ENCODE measurements at places on chromosomes 7 and 10.
A peak's percentile ranks its signal among the peaks of the same experiment; 100 is the strongest.

DNA sequence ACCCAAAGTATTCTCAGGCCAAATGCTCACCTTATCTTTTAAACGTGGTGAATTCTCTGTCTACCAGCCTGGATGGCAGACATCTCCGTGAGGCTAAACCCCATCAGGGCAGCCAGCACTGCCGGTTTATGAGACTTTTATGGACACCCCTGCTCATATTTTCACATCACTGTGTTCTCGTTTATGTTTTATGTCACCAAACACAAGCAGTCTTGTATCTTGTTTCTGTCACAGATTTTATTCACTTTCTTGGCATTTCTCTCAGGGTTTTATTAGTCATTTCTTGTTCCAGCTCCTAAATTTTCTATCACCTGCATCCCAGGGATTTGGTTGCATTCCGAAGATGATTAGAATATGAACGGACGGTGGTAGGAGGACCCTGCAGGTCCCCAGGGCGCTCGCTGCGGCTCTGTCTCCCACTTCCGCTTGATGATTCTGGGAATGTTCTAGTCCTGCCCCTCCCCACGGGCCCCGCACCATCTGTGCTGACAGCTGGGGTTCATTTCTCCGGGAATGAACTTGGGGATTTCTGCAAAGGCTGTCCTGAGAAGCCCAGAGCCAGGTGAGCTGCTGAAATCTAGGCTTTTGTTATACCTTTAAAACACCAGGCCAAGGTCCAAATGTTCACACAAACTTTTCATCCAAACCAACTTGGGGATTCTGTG, 217.6 kb downstream of the GFRA1 start:
- no peak for DNase-seq

GRCh38 chr7:81604808-81605174, 165.1 kb downstream of the HGF start:
- no peak for DNase-seq

DNA sequence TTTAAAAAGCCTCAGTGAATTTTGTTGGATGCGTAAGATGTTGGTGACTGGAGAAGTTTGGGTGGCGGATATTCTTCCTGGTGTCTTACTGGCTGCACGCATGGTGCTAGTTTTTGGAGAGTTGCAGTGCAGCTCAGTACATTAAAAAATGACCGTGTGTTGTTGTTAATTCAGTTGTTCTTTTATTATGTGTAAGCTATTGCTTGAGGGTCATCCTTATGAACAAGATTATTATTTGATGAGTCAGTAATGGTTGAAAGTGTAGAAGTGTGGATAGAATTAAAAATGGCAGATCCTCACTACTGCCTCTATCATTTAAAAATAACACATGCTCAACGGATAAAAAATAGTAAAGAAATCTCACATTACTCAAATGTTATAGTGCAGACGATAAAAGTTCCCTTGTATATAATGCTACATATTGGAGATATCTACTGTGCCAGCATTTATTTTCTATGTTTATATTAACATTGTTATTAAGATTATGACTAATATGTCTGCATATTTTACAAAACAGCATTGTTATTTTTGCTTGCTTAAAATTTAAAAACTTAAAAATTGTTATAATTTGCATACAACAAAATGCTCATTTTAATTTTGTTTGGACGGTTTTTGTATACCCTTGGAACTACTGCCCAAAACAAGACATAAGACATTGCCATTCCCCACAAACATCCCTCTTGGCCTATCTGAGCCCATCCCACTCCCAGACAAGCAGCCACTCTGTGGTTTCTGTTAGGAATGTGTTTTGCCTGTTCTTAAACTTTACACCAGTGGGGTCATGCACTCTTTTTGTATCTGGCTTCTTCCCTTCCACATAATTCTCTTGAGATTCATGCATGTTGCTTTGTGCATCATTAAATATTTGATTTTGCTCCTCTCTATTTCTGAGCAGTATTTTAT, 142.0 kb downstream of the DOCK1 start:
- DNase-seq: no peak

DNA sequence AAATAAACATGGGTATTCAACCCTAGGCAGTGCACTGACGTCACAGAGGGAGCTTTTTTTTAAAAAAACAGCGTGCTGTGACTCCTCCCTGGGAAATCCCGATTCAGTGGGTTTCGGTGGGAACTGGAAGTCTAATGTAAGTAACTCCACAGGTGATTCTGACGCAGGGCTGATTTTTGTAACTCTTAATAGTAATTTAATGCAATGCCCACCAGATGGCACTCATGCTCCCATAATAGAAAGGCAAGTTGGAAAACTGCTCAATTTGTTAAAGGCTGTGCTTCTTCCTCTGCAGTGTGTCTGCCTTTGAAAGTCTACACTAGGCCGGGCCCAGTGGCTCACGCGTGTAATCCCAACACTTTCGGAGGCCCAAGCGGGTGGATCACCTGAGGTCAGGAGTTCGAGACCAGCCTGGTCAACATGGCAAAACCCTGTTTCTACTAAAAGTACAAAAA, 10.9 kb upstream of the RSU1 start:
- DNase-seq: peak; percentile 45

GRCh38 chr10:5975641-5976473, 1.5 kb downstream of the IL15RA start:
- DNase-seq: no peak

GRCh38 chr7:87874066-87874465, 2.1 kb downstream of the SLC25A40 start:
- no peak for DNase-seq

GRCh38 chr10:70346155-70346554, 36.3 kb downstream of the LRRC20 start:
- no peak for DNase-seq

- no peak for DNase-seq
Measured at GRCh38 chr10:121405549-121405948, 192.7 kb downstream of the FGFR2 start.

DNA sequence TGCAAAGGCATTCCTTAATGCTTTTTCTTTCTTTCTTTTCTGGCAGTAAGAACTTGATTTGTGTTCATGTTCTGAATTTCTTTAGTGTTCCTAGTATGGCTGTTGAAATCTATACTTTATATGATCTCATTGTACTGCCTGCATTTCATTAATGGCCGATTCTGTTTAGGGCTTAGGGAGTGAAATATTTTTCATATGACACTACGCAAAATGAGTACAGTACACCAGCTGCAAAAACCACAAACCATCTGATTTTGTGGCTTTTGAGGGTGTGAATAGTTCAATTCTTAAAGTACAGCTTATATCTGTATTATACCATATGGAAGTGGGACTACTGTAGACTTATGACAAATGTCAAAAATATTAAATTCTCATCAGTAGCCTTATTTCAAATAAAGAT, 69.1 kb upstream of the FOXP2 start:
- DNase-seq: no peak

DNA sequence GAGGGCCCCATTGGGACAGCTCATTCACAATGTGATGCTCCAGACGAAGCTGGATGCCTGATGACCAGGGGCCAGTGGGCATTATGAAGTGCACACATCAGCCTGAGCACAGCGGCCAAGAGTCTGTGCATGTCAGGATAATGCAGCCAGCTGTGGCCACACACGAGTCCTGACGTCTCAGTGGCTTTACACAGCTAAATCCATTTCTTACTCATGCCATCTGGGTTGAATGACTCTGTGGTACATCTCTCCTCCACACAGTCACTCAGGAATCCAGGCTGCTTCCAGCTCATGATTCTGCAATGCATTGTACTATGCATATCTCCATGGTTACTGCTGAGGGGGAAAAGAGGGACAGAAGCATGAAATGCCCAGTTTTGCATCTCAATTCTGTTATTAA, 123.6 kb downstream of the PRLHR start:
- DNase-seq: no peak

- DNase-seq: no peak
Measured at GRCh38 chr10:98433881-98434732, 12.6 kb downstream of the HPS1 start.

GRCh38 chr10:61890430-61890829, 11.1 kb upstream of the ARID5B start:
- DNase-seq: no peak

DNA sequence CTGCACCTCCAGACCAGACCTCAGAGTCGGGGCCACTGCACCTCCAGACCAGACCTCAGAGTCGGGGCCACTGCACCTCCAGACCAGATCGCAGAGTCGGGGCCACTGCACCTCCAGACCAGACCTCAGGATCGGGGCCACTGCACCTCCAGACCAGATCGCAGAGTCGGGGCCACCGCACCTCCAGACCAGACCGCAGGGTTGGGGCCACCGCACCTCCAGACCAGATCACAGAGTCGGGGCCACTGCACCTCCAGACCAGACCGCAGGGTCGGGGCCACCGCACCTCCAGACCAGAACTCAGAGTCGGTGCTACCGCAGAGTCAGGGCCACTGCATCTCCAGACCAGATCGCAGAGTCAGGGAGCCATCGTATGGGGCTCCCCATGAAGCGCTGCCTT, 105.9 kb downstream of the ACTR3B start:
- DNase-seq: no peak

GRCh38 chr7:150385302-150385723, 6.2 kb downstream of the ZNF775 start:
- DNase-seq: no peak

GRCh38 chr10:110225441-110225755, 18.0 kb downstream of the MXI1 start:
- DNase-seq: no peak

DNA sequence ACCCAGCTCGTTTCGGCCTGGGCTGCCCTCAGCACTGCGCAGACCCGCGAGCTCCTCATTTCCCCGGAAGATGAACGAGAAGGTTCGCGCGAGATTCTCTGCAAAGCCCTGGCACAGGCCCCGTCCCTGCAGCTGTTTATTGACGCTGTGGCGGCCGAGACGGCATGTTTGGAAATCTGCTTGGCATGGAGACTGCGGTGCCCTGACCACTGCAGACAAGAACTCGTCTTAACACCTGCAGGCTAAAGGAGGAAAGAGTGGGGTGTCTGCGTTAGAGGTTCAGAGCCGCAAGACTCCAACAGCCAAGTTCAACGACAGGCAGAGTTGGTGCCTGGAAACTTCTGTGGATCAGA, 125.6 kb downstream of the DNAJB6 start:
- DNase-seq: no peak

GRCh38 chr10:86979977-86980448, 11.7 kb downstream of the ADIRF start:
- no peak for DNase-seq

- no peak for DNase-seq
Measured at GRCh38 chr7:134084488-134085144, 42.5 kb upstream of the LRGUK start.

- peak; percentile 91 for DNase-seq
Measured at GRCh38 chr10:70132098-70133029, at the start of gene AIFM2. Gene AIFM2, minus strand, starts transcription at chr10:70132825. Its CDS starts 8,741 bp downstream, at chr10:70124084.

GRCh38 chr7:10082896-10083295, 890.8 kb upstream of the PHF14 start:
- no peak for DNase-seq

DNA sequence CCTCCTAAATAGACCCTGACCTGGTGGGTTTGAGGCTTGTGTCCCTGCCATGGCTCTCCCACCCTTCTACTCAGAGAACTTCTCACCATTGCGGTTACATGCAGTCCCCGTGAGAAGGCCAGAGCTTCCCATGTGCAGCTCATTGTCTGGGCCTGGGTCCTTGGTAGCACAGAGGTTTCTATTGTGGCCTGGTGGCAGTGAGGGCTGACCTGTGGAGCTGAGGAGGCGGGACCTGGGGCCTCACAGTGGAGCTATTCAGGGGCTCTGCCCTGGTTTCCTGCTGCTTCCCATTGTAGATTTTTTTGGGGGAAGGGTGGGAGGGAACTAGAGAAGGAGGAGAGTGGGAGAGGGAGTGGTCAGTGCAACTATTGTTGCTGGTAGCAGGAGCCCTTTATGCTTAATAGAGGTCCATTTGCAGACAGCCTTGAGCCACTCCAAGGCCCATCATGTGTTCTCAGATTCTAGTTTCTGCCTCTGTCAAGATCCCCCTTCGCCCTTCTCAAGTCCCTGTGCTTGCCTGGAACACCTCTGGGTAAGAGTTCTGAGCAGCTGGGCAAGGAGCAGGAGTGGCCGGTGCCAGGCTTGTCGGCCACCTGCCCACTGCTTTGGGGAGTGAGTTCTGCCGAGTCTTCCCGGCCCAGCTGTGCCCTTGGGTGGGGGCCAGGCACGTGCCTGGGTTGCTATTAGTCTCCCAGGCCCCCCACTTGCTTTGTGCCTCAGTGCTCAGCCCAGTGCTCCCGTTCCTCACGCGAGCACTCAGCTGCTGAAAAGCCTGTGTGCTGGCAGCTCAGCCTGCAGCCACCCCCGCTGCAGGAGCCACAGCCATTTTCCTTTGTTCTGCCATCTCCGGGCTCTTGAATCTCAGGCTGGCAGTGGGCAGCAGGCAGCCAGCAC, 10.7 kb downstream of the TSPAN14 start:
- DNase-seq: peak; percentile 77

GRCh38 chr10:55163388-55163979, 362.5 kb upstream of the PCDH15 start:
- no peak for DNase-seq

DNA sequence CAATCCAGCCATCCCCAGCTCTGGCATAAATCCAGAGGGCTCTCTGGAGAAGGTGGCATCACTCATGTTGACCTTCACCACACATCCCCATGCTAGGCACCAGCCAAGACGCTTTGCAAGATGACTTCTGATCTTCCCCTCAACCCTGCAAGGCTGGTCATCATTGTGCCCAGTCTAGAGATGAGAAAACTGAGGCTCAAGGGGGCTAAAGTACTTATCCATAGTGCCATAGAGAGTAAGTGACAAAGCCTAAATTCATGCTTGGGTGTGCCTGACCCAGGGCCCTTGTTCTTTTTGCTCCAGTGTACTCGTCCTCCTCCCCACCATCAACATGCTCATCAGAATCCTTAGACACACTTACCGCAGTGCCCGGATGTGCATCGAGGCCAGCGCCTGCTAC, 1.7 kb upstream of the C10orf105 start:
- no peak for DNase-seq

DNA sequence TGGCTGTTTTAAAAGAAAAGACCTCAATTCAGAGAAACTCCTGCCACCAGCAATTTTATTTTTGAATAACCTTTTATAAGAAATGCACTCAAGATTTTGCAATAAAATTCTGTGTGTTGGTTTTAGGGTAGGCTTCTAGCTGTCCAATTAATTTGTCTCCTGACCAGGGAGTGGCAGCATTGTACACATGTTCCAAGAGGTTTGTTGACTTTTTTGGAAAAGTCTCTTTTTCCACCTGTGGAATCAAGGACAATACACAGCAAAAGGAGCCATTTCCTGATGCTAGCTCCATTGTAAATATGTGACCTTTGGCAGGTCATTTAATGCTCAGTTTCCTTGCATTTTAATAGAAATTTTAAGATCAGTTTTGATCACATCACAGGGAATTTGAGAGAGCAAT, 1.8 kb downstream of the GIMAP5 start:
- DNase-seq: no peak

- DNase-seq: no peak
Measured at GRCh38 chr10:78571286-78571685, 497.5 kb upstream of the ZMIZ1 start.

GRCh38 chr7:46448478-46448877, 527.4 kb upstream of the IGFBP3 start:
- DNase-seq: no peak

- DNase-seq: no peak
Measured at GRCh38 chr7:155884225-155885166, 72.2 kb upstream of the SHH start.

GRCh38 chr10:119653916-119654315, 2.7 kb downstream of the BAG3 start:
- no peak for DNase-seq

GRCh38 chr7:140661124-140661523, 11.6 kb upstream of the ADCK2 start:
- DNase-seq: no peak

Measured in iPS-NIHi11 (cell line).